Mesenteric fat pad (tissue), 1 donor: ENCODE measurements at places on chromosomes 2 and 18. TPM values are rescaled to one million over a fixed set of nuclear protein-coding genes. Genes with fewer than 3 reads are reported as not detected.

The VAMP8 gene
- 73.3 TPM for total RNA-seq

The CD207 gene
- total RNA-seq: 0.29 TPM

The CXXC1 gene
- total RNA-seq: 42.5 TPM

DNA sequence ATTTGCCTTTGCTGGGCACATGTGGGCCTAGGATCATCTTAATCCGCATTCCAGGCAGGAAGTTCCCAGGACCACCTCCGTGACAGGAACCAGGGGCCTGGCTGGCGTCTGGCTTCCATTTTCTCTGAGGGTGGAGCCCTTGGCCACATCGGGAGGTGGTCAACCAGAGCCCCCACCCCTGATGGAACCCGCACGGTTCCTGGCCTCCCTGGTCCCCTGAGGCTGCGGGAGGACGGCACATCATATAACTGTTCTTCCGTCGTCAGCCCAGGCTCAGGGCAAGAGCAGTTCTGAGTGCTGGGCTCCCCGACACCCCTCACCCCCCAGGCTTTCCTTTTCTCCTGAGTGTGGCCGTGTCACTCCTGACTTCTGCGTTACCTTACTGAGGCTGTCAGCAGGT lies 13.5 kb downstream of the ESPNL start:
- no peak for DNase-seq

GRCh38 chr2:157479081-157480027 lies 35.5 kb upstream of the CYTIP start:
- DNase-seq: no peak

DNA sequence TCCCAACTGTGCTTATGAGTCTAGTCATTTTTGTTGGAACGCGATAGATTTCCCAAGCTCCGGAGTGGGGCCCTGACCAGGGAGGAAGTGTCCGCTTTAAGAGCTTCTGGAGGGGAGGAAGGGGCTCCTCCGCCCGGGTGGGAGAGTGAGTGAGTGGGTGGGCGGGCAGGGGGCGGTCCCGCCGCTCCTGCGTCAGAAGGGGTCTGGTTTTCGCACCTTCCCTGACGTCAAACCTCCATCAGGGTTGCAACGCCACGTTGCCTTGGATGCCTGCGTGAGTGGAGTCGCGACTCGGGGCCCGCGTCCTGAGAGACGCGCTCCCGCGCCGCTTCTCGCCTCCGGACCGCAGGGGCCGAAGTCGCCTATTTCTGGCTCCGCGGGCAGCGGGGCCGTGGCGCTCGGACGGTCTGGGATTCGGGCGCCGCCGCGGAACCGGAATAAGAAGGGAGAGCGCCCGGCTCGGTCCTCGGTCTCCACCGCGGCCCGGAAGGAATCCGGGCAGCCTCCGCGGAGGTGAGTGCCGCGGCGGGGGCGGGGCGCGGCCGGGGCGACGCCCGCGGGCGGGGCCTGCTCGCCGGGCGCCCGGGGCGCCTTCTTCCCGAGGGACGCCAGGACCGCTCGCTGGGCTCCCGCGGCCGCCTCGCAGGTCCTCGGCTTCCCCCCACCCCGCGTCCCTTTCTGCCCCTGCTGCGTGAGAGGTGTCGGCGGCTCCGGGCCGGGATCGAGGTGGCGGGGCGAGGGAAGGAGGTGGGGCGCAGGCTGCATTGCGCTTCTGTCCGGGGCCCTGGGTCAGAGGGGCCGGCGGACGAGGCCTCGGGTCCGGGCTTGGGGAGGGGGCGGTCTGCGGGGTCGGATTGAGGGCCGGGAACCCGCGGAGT lies at the start of gene ZDBF2:
Gene ZDBF2 (plus strand): TSS at position 230 of the 878 bp plus-strand sequence. CDS start 7,187 bp downstream, outside the sequence.
- DNase-seq: no peak

- no peak for DNase-seq
Observed at GRCh38 chr2:150449856-150450255, 37.6 kb downstream of the RND3 start.

DNA sequence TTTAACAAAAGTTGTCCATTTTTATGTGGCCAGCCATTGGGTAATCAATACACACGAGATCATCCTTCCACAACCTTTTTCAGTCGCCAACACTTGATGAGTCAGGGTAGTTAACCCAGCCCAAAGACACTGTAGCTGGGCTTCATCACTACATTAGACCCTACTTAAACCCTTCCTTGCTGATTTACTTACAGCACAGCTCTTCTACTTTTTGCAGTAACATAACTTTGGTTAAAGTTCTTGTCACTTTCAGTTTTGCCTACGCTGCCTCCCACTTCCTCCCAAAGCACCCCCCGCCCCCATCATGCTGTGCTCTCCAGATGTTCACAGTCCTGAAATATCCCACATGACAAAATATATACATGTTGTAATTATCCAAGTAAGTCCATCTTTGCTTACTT lies 103.6 kb downstream of the CDK15 start:
- no peak for DNase-seq
